NCI-H1105 treated with DMSO at 0.1 percent for 48 hours (cell line): ENCODE measurements at places on chromosomes 13 and 19.
A peak's percentile ranks its signal among the peaks of the same experiment; 100 is the strongest.

DNA sequence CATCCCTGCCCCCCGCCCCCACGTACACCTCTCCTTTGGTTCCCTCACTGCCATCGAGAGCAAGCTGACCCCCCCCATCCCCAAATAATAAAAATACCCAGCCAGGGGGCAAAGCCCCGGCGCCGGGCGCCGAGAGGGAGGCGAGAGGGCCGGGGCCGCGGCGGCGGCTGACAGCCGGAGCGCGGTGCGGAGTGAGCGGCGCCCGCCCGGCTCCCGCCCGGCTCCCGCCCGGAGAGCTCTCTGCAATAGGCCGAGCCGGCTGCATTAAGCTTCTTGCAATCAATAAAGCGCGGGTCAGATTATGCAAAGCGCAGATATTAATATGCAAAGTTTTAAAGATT is 40.9 kb downstream of the DEDD2 start:
- DNase-seq = peak; percentile 95

DNA sequence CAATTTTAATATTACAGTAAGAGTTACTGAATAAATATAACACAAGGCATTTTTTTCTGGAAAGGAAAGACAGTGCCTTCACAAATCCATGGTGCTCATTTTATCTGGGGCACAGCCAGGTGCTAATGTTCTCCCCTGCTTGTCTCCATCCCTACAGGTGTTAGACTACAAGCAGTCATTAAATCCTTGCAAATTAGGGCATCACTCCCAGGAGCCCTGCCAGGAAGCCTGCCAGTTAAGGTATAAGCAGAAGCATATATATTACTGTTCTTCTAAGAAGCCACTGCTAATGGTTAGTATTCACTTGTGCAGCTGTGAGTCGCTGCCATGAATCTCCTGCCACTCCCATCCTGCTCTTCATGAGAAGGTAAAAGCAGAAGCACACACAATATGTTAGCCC is 149.7 kb downstream of the OXGR1 start:
- peak; percentile 40 for DNase-seq

DNA sequence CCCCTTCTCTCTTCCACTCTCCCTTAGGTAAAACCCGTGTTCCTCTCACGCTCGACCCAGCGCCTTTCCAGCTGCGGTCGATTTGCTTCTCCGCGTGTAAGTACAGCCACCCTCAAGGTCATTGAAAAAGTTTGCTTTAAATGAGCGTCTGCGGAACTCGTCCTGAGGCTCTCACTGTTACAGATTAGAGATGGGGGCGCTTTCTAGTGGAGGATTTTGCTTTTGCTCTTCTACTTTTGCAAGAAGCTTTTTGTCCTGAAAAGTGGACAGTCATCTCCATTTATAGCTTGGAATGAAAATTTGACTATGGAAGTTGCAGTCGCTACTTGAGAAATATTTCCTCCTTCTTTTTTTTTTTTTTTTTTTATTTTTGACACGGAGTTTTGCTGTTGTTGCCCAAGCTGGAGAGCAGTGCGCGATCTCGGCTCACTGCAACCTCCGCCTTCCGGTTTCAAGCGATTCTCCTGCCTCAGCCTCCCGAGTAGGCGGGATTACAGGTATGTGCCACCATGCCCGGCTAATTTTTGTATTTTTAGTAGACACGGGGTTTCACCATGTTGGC is 595 bp upstream of the RAB20 start:
- DNase-seq = peak; percentile 71

DNA sequence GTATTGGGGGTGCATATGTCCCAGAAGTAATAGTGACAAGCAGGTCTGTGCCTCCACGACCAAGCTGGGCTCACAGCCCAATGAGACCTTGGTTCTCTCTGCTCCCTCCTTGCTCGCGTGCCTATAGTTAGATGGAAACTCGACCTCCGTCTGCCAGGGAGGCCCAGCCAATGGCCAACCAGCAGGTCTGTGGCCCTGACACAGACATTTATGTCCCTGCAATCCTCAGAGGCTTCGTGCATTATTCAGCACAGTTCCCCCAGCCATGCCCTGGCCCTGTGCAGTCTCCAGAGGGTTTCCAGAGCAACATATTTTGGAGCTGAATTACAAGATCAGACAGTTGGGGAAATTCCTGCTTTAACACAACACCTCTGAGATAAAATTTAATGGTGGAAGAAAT is 105.1 kb downstream of the UQCRFS1 start:
- no peak for DNase-seq

- DNase-seq = no peak
Observed at GRCh38 chr13:99418103-99418842, 83.0 kb upstream of the TM9SF2 start.

DNA sequence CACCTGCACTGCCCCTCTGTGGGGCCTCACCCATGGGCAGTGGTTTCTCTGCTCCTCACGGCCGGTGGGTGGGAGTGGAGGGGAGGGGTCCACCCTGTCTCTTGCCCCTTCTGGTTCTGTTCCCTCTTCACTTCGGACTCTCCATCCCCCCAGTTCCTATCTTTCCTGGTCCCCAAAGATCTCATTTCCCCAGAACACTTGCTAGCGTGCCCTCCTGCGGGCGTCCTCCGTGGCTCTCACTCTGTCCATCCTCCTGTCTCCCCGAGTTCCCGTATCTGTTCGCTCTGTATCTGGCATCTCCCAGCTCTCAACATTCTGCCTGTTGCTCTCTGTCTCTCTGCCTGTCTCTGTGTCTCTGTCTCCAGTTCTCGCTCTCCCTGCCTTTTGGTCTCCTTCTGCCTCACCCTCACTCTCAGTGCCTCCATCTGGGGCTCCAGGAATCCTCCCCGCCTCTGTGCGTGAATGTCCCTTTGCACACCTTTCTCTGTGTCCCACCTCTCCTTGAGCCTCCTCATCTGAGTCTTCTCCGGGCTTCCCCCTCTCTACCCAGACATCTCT is 363 bp downstream of the SPIB start:
- DNase-seq = no peak

DNA sequence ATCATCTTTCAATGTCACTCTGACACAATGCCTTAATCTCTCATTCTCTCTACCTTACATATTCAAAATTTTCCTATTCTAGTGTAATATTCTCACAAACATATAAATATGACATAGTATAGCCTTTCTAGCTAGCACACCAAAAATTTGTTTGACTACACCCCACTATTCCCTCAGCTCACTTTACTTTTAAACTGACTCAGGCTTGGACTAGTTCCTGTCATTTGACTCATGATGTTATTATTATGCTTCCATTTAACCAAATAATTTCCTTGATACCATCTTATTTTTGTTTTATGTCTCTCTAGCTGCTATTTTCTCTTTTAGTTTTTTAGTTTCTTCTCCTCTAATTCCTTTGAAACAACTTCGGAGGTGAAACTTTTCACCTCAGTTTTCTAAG is 1745.6 kb upstream of the PCDH20 start:
- DNase-seq = no peak

GRCh38 chr19:48975947-48976847 is 11.1 kb downstream of the FTL start:
- peak; percentile 10 for DNase-seq

DNA sequence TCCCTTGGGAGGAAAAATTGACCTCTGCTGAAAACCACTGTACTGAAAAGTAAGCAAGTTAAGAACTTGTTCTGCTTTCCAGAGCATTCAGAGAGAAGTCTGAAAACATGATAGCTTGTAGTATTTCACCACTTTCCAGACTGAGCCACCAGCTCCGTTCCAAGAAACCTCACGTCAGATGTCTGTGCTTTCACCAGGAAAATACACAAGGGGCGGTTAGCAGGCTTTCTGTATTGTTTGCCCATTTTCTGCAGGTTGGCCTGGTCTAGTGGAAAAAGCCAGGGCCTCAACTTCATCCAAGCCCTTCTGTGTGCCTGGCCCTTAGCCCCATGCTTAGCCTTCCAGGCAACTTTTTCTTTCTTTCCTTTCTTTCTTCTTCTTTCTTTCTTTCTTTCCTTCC is 36.4 kb downstream of the RXFP2 start:
- no peak for DNase-seq

- no peak for DNase-seq
Observed at GRCh38 chr19:2221250-2221831, 14.8 kb downstream of the PLEKHJ1 start.

GRCh38 chr19:42386974-42387707 is 3.0 kb downstream of the CNFN start:
- DNase-seq = peak; percentile 79

DNA sequence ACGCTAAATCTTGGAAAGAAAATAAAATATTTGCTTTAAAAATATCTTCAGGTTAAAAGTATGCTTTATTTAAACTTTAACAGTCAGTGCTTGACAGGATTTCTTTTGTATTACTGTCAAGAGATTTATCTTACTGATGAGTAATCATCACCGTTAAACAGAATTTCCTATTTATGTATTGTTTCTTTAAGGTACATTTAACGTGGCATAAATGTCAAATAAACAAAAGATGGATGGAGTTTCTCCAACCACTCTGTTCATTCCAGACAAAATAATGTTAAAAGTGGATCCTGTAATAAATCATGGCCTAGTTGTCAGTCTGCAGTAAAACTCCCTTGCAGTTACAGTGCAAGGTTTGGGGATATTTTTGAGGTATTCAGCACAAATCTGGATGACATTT is 298.3 kb downstream of the DIAPH3 start:
- no peak for DNase-seq

- DNase-seq = no peak
Observed at GRCh38 chr19:11949201-11949600, 15.6 kb upstream of the ZNF763 start.

GRCh38 chr13:44198826-44199225 is 174.8 kb upstream of the SERP2 start:
- DNase-seq = no peak

DNA sequence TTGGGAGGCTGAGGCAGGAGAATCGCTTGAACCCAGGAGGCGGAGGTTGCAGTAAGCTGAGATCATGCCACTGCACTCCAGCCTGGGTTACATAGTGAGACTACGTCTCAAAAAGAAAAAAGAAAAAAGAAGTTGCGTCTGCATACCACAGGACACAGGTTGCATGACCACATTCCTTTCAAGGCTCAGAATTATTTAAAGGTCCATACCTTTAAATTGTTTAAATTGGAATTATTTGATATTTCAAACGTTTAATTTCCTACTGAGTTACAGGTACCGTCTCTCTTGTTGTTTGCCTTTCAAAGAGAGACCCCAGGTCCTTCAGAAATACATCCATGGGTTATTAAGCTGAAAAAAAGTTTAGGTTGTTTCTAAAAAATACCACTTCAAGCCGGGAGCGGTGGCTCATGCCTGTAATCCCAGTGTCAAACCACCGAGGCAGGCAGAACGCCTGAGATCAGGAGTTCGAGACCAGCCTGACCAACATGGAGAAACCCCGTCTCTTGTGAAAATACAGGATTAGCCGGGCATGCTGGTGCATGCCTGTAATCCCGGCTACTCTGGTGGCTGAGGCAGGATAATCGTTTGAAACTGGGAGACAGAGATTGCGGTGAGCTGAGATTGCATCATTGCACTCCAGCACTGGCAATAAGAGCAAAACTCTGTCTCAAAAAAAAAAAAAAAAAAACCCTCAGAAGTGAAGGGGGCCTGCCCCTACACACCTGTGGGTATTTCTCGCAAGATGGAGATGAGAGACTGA is 18.6 kb downstream of the ZNF816 start:
- DNase-seq = no peak

- peak; percentile 25 for DNase-seq
Observed at GRCh38 chr13:88246239-88246638, 575.1 kb downstream of the SLITRK5 start.

GRCh38 chr13:102651892-102652291 is 43.0 kb downstream of the METTL21C start:
- DNase-seq = no peak

DNA sequence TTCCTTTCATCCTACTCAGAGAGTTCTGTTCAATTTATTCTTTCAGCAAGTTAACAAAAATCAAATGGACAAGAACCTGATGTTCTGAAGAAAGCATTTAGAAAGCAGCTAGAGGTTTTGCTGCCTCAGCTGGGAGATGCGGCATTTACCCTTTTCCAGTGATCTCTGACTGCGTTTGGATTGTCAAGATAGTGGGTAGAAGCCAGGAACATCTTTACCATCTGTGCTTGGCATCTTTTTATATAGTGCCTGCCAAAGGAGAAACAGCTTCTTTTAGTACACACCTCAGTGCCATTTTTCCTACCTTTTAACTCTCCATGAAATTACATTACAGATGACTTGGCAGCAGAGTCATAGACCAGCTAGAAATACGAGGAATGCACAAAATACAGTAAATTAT is 680.8 kb downstream of the SLITRK1 start:
- DNase-seq = no peak

DNA sequence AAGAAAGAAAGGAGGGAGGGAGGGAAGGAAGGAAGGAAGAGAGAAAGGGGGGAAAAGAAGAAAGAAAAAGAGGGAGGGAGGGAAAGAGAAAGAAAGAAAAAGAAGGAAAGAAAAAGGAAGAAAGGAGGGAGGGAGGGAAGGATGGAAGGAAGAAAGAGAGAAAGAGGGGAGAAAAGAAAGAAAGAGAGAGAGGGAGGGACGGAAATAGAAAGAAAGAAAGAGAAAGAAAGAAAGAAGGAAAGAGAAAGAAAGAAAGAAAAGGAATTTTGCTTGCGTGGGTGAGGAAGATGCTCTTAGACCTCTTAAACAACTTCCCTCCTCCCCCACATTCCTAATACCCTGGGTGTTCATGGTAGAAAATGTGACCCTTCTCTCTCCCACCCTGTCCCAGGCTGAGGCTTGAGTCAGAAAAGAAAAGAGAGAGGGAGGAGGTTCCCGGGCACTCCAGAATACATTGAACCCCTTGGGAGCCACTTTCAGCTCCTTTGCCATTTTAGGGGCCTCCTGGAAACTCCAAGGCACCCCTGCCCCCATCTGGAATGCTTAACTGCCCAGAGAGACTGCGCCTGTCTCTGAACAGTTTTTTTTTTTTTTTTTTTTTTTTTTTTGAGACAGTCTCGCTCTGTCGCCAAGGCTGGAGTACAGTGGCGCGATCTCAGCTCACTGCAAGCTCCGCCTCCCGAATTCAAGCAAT is 9.2 kb upstream of the KANK3 start:
- no peak for DNase-seq

DNA sequence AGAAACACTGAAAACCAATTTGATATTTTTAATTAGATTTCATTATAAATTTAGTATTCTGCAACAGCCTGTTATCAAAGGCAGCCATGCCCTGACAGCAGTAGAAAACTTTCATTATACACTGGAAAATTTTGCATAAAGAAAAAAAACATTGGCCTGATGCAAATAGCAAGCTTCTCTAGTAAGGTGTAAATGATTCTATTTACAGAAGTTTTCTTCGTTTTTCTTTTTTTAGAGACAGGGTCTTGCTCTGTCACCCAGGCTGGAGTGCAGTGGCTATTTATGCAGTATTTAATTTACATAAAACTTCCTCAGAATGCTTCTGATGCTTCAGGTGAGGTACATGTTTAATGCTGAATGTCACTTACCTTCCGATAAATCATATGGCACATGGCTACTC is 67.0 kb downstream of the ABCC4 start:
- DNase-seq = no peak

- no peak for DNase-seq
Observed at GRCh38 chr13:78897200-78897599, 238.2 kb upstream of the OBI1 start.

DNA sequence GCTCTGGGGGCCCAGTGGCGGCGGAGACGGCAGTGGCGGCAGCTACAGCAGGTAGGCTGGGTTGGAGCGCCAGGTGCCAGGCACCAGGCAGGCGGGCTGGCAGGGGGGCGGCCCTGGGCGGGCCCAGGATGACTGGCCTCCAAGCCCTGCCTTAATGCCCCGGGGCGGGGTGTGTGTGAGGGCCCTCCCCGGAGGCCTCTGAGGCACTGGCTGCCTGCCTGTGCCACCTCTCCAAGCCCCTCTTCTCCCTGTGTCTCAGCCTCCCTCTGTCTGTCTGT is at the start of gene KLK11:
TSS of gene KLK11 (minus strand) at position 63 of the 278 bp plus-strand sequence. CDS start 985 bp downstream, outside the sequence.
- DNase-seq = peak; percentile 50
